ENCODE measurements at places on chromosomes 1 and 21.

DNA sequence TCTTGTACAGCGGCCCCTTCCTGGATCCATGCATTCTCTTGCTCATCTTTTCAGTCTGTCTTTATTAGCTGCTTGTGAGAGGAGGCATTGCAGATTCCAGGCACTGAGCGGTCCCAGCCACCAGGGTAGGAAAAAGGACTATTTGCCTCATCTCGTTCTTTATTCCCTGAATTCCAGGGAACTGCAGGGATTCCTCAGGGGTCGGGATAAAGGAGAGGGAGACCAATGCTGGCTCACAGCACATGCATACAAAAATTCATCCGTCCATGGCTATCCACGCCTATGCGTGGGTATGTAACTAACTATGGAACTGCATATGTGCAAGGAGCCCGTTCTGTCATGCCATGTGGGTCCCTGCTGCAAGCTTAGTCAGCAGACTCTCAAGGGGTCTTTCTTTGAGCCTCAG lies 879 bp upstream of the PLPPR5 start:
- no peak for DNase-seq

GRCh38 chr1:57124768-57125446 lies 159.1 kb upstream of the C8B start:
- no peak for DNase-seq

DNA sequence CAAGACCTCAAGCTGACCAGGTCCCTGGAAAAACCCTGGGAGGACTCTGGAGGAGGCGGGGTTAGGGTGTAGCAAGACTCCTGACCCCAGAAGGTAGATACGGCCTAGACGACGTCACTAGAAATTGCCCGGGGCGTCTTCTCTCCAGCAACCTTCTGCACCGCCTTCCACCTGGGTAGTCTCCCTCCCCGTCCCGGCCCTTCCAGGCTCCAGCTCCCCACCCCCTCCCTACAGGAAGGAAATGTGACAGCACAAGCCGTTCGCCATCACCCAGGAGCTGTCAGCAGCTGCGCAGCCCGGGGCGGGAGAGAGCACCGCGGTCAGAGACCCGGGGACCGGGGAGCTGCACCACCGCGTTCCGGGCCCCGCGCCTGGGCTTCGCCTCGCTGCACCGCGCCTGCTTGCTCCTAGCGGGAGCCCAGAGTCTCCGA lies 20.0 kb downstream of the SERTAD4 start:
- DNase-seq = no peak

DNA sequence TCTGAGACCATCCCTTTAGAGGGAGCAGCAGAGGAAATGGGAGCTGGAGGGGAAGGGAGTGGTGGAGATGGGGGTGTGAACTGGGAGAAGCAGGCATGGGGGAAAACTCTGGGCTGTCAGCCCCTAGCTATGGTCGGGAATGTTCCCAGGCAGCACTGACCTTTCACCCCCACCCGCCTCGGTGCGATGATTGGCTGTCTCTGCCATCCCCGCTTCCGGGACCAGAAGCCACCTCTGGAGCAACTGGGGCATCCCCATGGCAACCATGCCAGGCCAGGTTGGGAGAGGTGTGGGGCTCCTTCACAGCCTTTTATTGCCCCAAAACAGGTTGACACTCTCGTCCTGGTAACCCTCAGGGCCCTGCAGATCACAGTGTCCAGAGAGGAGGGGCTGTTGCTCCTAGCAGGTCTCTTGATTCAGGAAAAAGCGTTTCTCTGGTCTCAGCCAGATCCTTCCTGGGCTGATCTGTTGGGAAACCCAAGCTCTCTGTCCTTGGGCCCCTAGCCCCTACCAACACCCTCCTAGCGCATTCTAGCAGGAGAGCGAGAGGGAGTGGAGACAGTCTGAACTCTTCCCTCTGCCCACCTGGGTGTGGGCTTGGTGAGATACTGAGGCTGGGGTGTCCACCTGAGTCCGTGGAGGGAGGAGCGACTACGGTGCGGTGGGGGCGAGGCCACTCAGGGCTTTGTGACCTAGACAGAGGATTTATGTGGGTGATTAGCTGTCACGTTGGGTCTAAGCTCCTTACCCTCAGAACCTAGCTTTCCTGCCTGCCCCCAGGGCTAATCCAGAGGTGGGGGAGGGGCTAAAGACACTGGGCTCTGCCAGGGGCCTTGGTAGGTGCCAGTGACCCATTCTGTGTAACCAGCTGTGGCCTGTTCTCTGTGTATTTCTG lies 12.2 kb upstream of the SLC6A9 start:
- DNase-seq = no peak

DNA sequence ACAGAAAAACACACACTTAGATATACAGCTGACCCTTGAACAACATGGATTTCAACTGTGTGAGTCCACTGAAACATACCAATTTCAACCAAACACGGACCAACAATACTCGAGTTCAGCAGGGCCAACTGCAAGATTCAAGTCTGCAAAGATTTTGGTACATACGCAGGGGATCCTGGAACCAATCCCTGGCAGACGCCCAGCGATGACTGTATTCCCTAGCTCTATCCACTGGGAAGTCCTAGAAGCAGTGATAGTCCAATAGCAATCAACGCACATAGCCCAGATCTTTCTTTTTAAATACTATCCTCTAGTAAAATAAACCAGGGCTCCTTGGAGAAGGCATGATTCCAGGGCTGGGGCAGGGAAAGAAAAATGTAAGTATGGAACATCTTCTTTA lies 9.0 kb downstream of the DDX59 start:
- DNase-seq = no peak

DNA sequence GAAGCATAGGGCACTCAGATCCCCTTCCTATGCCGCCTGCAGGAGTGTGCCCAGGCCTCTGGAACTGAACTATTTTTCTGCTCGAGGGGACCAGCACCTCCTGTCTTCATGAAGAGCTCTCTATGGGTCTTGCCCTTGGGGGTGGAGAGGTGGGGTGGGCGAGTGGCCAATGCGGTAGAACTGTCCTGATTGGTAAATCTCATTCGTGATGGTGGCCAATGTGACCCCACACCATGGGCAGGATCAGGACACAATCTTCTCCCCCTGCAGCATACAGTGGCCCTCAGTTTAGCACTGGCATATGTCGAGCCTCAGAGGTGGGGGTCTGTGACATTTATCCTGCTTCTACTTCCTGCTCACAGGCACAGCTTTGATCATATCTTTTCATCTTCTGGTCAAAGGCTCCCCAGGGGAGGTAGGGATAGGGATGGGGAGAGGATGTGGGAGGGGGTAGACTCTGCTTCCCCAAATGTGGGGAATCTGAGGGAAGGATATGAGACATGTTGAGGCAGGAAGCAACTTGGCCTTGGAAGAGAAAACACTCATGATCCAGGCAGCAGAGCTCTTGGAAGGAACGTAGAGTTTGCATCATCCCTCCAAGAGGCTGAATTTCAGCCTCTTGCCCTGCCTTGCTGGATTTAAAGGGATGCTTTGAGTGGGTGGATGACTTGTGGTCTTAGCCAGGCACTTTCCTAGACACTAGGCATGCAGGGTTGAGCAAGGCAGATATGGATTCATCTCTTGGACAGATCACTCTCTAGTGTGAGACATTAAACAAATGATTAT lies 81.8 kb downstream of the LAMC2 start:
- DNase-seq = no peak

GRCh38 chr1:228919914-228920313 lies 184.6 kb downstream of the RHOU start:
- no peak for DNase-seq

DNA sequence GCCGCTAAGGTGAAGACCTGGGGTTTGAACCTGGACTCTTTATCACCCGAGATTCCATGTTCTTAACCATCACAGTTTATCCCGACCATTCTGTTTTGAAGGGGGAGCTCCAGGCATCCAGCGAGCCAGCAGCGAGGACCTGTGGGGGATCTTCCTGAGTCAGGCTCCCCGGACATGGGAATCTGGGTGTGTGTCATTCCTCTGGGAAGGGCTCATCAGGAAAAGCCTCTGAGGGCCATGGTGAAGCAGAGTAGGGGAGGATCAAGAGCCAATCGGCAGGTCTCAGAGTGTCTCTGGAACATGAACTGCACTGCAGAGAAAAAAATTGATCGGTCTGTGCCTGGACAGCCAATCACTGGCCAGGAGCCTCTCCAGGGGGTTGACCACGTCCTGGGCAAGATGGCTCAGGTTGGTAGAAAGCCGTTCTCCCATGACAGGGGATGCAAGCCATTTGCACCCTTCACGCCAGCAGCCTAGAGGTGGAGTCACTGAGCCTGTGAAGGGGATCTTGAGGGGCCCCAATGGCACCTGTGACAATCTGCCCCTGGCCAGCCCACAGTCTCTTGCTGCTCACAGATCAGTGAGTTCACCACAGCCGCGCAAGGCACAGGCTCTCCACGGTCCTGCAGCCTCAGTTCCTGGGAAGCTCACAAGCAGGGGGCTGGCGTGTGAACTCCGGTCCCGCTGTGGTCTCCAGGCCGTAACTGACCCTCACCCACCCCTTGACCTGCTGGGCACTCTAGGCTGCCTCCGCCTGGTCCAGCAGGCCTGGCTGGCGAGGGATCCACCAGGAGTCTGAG lies 20.4 kb upstream of the ACTRT2 start:
- no peak for DNase-seq

DNA sequence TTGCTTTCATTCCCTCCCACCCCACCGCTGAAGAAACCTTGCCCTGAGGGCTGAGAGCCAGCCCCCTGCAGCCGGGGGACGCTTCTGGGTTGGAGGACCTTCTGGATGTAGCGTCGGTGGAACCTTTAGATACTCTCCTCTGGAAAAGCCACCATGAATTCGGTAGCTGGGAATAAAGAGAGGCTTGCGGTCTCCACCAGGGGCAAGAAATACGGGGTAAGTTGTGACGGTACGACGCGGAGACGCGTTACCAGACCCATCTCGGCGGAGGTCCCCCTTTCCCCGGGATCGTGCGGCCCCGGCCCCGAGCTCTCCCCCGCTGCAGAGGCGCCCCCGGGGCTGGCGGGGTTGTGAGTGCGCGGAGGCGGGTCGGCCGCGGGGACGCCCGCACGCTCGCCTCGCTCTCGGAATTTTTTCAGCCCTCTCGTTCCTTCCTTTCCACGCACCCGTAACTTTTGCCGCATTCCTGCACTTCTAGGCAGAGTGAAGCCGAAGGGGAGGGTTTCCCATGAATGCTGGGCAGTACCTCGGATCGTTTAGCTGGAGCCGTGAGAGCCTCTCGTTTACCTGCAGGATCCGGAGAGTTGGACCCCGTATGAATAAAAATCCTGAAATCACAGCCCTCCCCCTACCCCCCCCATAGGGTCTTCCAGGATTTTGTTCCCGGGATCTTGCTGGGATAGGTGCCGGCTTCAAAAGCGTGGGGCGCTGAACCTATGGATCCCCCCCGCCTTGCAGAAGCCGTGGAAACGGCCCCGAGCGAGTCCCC lies 671 bp downstream of the KIF26B start:
- DNase-seq = no peak

GRCh38 chr1:16617114-16617631 lies 3.8 kb upstream of the NBPF1 start:
- DNase-seq = no peak

GRCh38 chr1:200428482-200429205 lies 18.8 kb upstream of the ZNF281 start:
- DNase-seq = no peak

DNA sequence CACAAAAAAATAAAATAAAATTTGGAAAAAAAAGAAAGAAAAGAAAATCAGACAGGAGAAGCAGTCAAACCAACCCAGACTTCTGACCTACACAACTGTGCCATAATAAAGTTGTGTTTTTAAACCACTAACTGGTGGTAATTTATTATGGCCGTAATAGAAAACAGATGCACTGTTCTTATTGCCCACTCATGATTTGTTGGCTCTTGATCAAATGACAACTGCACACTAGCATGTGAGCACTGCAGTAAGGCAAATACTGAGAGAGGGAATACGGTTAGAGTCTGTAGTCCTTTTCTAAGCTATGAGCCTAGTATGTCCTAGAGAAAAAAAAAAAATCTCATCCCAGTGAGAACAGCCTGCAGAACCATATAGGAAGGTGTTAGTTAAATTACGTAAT lies 61.2 kb upstream of the TNR start:
- no peak for DNase-seq
